Stimulated activated CD8-positive, alpha-beta memory T cell treated with anti-CD3 and anti-CD28 coated beads, Interleukin-12 subunit alpha, Interleukin-12 subunit beta, amount 100 ng/mL, for 4 hours (primary cell): ENCODE measurements at places on chromosomes 13 and 19.

- no peak for DNase-seq
Measured at GRCh38 chr19:2343289-2343982, 15.0 kb downstream of the SPPL2B start.

GRCh38 chr19:30890033-30890432 lies 459.2 kb downstream of the TSHZ3 start:
- DNase-seq, result no peak

DNA sequence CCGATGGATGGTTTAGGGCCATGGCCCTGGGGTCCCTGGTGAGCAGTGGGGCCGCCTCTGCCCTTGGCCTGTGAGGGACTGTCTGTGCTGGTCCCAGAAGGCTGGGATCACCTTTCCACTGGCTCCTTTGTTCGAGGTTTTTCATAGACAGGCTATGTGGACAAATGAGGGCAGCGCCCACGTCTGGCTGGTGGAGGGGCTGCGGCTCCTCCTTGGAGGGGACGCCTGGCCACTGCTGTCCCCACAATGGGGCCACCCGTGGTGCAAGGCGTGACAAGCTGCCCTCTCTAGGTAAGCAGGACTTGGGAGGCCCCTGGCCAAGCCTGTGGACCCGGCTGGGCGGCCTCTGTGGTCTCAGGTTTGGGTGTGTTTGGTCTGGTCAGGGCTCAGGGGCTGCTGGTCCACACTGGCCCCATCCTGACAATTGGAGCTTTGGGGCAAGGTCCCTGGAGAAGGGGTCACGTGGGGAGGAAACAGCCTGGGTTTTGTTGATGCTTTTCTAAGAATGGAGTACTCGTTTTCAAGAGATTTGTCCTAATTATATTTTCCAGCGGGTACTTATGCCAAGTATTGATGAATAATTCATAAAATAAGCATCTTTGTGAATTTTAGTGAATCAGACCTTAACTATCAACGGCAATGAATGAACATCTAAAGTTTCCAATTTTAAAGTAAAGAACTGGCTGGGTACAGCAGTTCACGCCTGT lies 33.3 kb downstream of the MCF2L start:
- no peak for DNase-seq

- no peak for DNase-seq
Measured at GRCh38 chr19:46392252-46392801, 21.0 kb downstream of the CCDC8 start.

- DNase-seq, result no peak
Measured at GRCh38 chr19:58009301-58009665, 6.7 kb upstream of the ZNF606 start.

GRCh38 chr13:65595916-65596315 lies 1634.2 kb downstream of the PCDH9 start:
- no peak for DNase-seq

- DNase-seq, result no peak
Measured at GRCh38 chr13:110305949-110306339, 1.0 kb downstream of the COL4A1 start.

GRCh38 chr19:16429066-16429758 lies 42.6 kb downstream of the EPS15L1 start:
- no peak for DNase-seq

GRCh38 chr13:73880365-73880764 lies 253.8 kb downstream of the KLF12 start:
- no peak for DNase-seq

GRCh38 chr19:1668486-1669270 lies 16.3 kb upstream of the TCF3 start:
- no peak for DNase-seq

DNA sequence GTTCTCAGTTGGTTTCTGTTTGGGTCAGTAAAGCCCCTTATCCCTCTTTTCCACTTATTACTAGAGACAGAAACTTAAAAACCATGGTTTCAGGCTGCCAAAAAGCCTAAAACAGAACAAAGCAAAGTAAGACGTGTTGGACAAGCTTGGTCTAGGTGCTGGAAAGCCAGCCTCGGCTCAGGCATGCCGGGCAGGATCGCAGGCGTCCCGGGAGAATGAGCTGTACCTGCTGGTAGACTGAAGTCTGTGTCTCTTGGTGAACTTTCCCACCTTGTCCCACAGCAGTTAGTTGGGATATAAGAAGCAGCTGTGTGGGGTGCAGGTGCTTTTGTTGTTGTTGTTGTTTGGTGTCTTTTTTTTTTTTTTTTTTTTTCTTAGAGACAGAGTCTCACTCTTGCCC lies 20.8 kb downstream of the PRAM1 start:
- DNase-seq, result no peak

- no peak for DNase-seq
Measured at GRCh38 chr13:59829690-59830089, 334.0 kb downstream of the DIAPH3 start.

- no peak for DNase-seq
Measured at GRCh38 chr19:46378268-46378667, 31.4 kb downstream of the PPP5C start.

DNA sequence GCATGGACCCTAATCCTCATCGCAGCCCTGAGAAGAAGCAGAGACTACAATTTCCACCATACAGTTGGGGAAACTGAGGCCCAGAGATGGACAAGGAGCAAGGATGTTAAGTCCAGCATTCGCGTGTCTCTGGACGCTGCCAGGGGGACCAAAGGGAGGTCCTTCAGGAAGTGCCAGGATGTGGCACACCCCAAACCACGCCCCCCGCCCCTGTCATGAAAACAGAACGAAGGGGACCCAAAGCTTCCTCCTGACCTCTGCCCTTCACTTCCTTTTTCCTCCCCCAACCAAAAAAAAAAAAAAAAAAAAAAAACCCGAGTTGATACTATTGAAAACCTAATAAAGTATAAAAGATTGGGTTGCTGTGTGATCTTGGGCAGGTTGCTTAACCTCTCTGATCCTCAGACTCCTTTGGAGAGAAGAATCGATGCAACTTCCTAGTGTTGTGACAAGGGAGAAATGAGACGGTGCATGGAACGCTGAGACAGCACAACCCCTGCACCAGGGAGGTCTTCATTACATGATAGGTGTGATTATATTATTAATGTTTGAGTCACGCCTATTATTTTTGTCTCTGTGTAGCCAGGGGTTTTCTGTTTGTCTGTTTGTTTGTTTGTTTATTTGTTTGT lies 2.7 kb upstream of the ZBTB7A start:
- no peak for DNase-seq

GRCh38 chr19:6495947-6496346 lies 6.2 kb downstream of the TUBB4A start:
- DNase-seq, result no peak

- DNase-seq, result no peak
Measured at GRCh38 chr13:60351855-60352615, 45.0 kb upstream of the TDRD3 start.

DNA sequence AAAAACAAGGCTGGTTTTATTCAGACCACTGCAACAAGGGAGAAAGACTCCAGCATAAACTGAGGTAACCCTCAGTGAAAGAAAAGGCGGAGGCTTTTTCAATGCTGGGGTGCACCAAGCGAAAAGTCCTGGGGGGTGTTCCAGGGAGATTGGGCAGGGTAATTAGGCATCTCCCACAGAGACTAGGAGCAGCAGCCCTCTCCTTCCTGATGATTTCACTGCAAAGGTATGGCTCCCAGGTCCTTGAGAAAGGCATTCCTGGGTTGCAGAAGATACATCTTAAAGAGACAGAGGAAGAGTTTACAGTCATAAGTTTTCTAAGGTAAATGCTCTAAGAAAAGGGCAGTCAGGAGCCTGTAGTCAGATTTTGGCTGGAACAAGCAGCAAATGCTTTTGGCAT lies 412.0 kb downstream of the FOXO1 start:
- no peak for DNase-seq

DNA sequence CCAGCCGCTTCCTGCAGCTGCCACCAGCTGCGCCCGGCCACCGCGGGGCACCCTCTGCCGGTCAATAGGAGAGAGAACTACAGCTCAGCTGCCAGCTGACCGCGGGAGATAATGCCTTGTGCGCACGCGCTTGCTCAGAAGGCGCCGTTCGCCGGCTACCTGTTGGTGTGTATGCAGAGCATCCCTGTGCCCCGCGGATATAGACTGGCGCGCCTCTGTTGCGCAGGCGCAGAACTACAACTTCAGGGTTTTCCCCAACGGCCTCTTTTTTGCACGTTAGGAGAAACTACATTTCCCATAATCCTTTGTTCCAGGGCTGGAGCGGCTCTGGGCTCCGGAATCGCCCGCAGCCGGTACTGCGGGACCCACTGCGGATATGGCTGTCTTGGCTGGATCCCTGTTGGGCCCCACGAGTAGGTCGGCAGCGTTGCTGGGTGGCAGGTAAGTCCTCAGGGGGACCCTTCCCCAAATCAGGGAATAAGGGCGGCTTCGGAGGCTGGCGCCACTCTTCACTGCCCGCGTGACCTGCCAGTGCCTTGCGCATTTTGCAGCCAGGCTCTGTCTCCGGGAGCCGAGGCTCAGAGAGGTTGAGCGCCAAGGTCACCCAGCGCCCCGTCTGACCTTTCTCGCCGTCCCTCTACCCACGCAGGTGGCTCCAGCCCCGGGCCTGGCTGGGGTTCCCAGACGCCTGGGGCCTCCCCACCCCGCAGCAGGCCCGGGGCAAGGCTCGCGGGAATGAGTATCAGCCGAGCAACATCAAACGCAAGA lies at the start of gene MRPL34:
MRPL34 (plus strand) TSS at position 356 of the 768 bp plus-strand sequence; CDS start at position 377, 21 bp downstream.
- DNase-seq, result peak; percentile 87

- no peak for DNase-seq
Measured at GRCh38 chr19:51274049-51274770, 23.3 kb downstream of the SIGLECL1 start.

- no peak for DNase-seq
Measured at GRCh38 chr13:29709407-29710069, 114.0 kb upstream of the SLC7A1 start.

GRCh38 chr19:45601524-45602374 lies at the start of gene GPR4:
Gene GPR4, minus strand, starts transcription at chr19:45602212. Its CDS starts 10,346 bp downstream, at chr19:45591866.
- DNase-seq, result no peak

- DNase-seq, result no peak
Measured at GRCh38 chr19:49128545-49129237, 9.3 kb downstream of the PPFIA3 start.

DNA sequence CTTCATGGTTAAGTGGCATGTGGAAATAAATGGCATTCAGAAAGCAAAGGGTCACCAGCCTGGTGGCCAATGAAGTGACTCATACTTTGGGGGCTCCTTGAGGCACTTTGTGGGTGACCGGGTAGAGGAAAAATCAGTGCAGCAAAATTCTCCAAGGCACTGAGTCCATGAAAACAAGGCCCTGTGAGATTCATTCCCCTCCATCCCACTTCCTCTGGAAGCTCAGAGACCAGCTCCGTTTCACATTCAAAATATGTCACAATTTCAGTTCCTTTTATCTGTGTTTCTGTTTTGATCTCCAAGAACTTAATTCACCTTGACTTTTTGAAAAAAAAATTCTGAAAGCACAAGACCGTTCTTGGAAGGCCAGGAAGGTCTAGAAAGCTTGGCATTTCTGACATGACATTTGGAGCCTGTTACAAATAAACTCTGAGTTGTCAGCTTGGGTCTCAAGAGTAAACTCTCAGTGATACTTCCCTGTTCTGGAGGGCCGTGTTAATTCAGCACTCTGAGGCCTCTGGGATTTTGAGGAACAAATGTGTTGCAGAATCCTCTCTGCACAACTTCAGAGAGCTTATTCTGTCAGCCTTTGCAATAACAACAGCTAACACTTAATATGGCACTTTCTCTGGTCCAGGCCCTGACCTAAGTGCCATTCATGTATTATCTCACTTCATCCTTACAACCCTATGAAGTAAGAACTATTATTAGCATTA lies 6.8 kb downstream of the CYSLTR2 start:
- DNase-seq, result no peak

DNA sequence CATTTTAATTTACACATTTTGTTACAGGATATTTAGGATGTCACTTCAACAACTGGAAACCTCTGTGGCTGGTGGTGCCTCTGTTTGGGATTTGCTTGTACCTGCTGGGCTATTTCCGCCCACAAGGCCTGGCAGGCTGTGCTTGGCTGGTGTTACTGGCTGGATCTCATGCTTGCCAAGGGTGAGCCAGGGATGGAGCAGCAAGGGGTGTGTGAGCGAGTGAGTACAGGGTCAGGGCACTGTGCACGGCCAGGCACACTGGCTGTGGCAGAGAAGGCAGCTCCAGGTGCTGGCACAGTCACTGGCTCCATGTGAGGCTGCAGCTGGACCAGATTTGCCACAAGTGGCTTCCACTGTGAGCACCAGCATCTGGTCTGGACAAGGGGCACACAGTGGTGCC lies 1254.8 kb downstream of the SLITRK5 start:
- no peak for DNase-seq

DNA sequence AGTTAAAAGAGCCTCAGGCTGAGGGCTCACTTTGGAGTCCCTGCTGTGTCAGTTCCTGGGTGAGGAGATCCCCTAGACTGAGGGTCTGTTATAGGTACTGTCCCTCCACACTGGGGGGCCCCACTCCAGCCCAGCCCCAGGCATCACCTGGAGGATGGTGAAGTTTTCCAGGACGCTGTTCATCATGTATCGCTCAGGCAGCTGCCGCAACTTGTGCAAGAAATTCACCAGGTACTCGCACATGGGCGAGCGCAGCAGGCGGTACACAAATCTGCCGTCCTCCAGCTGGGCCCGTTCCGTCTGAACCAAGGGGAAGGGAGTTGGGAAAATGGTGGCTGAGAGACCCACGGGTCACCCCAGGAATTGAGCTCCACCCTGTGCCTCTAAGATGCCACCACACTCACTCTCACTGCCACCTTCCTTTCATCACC lies 7.1 kb downstream of the CD37 start:
- no peak for DNase-seq

- no peak for DNase-seq
Measured at GRCh38 chr19:10379880-10380312, 476 bp downstream of the TYK2 start.
